Muscle of leg (tissue), 16 donors: ENCODE measurements at places on chromosomes 1 and 21. TPM values are rescaled to one million over a fixed set of nuclear protein-coding genes. Genes with fewer than 3 reads are reported as not detected.

Gene STUM
- 4.7 TPM for total RNA-seq

Gene USP48
- total RNA-seq = 29.3 TPM

Gene ARHGEF19
- 1.3 TPM for total RNA-seq

Gene TRIM46
- 0.22 TPM for total RNA-seq

Gene OR2T2
- not detected for total RNA-seq
